ENCODE measurements at places on chromosomes 7 and 10.

DNA sequence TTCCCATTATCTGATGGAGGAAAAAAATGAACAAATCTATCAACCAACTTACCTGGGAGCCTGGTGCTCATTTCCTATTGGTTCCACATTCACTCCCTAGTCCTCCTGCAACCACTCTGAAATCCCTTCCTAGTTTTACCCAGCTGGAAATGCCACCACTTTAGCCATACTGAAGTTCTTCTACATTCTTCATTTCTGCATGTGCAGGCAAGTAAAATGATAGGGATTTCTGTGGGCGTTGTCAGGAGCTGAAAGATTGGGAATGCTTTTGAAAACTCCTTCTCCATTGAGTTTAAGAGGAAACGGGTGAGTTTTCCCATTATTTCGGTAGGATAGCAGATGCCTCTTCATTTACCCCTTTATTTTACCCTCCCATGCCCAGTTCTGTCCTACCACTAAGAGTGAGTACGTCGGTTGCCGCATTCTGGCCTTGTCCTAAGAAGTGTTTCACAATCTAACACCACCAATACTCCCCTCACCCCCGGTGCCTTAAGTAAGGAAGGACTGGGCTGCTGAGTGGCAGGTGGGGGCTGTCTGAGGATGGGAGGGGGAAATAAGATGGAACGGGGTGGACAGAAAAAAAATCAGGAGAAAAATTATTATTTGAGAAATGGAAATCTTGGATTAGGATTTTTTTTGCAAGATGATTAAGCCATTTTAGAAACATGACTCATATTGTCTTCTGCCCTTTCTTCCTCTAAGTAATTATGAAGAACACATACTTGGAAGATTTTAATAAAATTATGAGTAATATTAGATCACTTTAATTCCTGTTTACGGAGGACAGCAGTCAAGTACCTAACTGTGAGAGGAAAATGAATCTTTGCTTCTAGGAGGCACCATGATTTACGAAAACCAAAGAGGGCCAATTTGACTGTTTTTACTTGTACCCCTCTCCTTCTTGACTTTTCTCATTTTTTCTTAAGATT lies 13.2 kb upstream of the TAS2R60 start:
- no peak for DNase-seq

GRCh38 chr7:37758501-37759045 lies 75.0 kb downstream of the GPR141 start:
- no peak for DNase-seq

- no peak for DNase-seq
These were observed 1.7 kb upstream of the LDB1 start for GRCh38 chr10:102121739-102122372.

GRCh38 chr10:42940487-42941294 lies 136.2 kb upstream of the RET start:
- no peak for DNase-seq

- DNase-seq: no peak
These were observed 11.8 kb downstream of the PRLHR start for GRCh38 chr10:118583611-118584010.

DNA sequence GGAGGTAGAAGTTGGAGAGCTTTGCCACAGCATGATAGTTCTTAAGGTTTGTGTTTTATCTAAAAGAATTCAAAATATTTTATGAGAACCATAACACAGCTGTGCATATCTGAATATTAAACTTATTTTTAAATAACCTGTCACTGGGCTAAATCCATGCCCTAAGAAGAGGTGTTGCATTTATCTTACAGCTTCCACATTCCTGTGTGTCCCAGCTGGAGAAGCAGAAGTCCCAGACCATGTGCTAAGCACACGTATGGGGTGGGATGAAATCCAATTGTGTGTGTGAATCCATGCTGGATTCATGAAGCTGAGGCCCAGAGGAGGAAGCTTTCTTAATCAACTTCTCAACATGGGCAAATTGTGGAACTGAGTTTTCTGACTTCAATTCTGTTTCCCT lies 121.5 kb downstream of the PKD1L1 start:
- DNase-seq: no peak

DNA sequence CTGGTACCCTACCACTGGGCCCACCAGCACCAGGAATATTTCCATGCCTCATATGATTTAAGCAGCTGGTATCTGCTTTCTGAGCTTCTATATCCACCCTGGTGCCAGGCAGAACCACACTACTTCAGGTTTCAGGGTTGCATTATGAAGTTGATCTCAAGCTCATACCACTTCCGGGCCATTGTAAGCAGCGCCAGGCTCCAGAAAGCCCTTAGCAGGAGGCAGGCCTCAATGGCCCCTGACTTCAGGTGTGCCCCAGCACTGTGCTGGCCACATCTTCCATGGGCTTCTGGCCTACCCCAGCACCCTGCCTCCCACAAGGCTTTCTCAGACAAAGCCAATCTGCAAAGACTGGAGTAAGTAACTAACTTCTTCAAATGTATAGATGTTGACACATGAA lies 391.3 kb upstream of the GRM3 start:
- no peak for DNase-seq

DNA sequence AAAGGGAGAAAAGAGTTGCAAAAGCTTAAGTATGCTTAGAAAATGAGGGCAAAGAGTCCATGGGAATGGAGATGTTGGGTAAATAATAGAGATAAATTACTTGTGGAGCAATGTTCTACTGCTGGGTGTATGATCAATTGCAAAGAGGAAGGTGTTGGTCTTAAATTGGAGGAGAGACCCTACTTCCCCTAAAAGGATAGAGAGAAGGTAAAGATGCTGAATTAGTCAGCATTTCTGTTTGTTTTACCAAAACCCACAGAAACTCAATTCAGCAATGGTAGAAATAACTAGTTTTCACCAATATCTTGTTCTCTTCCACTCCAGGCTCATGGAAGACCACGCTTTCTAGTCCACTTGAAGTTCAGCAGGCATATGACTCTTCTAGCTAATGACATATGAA lies 32.1 kb downstream of the ASB4 start:
- no peak for DNase-seq

GRCh38 chr10:48556713-48557112 lies 48.2 kb downstream of the ARHGAP22 start:
- no peak for DNase-seq

- DNase-seq: no peak
These were observed 17.9 kb downstream of the PDK4 start for GRCh38 chr7:95578299-95578855.

- no peak for DNase-seq
These were observed 624 bp upstream of the CEP55 start for GRCh38 chr10:93495654-93496321.

- DNase-seq: no peak
These were observed 197.5 kb downstream of the ZNF438 start for GRCh38 chr10:30834153-30834552.

GRCh38 chr7:125599387-125599786 lies 669.8 kb upstream of the POT1 start:
- DNase-seq: no peak

DNA sequence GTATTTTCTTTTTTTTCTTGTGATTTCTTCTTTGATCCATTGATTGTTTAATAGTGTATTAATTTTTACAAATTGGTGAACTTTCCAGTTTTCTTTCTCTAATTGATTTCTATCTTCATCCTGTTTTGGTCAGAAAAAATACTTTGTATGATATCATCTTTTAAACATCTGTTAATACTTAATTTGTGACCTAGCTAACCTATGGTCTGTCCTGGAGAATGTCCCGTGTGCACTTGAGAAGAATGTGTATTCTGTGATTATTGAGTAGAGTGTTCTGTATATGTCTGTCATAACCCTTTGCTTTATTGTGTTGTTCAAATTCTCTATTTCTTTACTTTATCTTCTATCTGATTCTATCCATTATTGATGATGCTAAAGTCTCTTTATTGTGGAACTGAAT lies 65.8 kb upstream of the ZEB1 start:
- DNase-seq: no peak

DNA sequence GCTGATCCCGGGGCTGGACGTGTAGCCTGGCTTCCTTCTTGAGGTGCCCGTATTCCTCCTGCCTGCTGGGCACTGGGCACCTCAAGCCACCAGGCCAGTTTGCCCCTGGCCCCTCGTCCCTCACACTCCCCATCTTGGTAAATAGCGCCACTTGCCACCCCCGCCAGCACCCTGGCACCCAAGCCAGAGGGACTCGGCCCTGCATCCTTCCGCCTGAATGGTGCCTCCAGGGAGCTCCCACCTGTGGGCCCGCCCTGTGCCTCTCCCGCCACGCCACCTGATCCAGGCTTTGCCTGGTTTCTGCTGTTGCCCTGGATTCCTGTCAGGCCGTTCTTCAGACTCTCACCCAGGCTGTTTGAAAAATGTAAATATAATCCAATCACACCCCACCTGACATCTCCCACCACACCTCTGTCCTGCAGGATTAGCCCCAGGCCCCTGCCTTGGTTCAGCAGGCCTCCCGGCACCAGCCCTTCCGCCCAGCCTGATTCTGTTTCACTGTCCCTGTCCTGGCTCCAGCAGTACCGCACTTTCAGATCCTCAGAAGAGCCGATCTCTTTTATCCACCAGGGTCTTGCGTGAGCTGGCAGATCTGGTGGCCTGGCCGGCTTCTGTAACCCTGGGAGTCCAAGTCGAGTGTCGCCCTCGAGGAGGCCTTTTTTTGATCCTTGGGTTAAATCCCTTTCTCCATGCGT lies 33.8 kb downstream of the WIPI2 start:
- DNase-seq: no peak

- DNase-seq: no peak
These were observed 50.8 kb downstream of the C10orf120 start for GRCh38 chr10:122648599-122649428.

DNA sequence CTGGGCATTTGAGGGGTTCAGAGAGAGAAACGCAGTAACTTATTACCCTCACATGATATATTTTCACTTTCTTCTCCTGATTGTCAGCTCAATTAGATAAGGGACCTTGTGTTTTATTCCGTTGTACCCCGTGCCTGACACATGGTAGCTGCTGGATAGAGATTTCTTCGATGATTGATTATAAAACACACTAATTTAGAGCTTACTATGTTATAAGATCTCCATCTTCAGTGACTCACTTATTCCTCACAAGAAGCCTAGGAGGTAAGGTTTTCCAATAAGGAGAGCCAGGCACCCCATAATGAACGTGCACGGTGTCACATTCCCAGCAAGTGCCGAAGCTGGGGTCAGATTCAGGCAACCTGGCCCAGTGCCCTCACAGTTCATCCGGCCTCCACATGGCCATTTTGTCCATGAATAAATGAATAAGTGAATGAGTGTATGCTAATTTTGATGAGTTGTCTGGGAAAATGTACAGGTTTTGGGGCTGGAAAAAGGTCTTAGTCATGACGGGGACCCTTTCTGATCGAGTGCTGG lies 138.1 kb upstream of the CDCA7L start:
- DNase-seq: no peak

- no peak for DNase-seq
These were observed 120.2 kb upstream of the CDK6 start for GRCh38 chr7:92956575-92956974.

All from activated T-helper 1 cell treated with anti-CD3 and anti-CD28 coated beads, Interleukin-2, amount 50 U/mL, for 16 hours (primary cell).